ENCODE measurements at places on chromosomes 16 and 17. TPM values are rescaled to one million over a fixed set of nuclear protein-coding genes. Genes with fewer than 3 reads are reported as not detected.

COG1 gene
- total RNA-seq: 23.4 TPM

ICAM2 gene
- total RNA-seq: 52.9 TPM

DNA sequence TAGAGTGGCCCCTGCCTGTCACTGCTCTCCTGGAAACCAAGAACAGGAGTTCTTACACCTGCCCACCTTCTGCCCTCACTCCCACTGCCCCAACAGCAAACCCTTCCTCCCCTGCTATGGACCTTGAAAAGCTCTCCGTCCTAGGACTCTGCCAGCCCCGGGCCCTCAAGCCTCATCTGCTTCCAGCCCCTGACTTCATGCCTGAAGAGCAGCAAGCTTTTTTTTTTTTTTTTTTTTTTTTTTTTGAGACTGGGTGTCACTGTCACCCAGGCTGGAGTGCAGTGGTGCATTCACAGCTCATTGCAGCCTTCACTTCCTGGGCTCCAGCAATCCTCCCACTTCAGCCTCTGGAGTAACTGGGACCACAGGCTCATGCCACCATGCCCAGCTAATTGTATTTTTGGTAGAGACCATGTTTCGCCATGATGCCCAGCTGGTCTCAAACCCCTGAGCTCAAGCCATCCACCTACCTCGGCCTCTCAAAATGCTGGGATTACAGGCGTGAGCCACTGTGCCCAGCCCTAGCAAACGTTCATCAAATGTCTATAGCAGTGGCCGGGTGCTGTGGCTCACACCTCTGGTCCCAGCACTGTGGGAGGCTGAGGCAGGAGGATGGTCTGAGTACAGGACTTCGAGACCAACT is 16.9 kb downstream of the CARHSP1 start:
- no peak for DNase-seq

GRCh38 chr16:31201582-31202413 is 762 bp downstream of the PYCARD start:
- no peak for DNase-seq

GNPTG gene
- 19.2 TPM for total RNA-seq

PYY gene
- not detected for total RNA-seq
